ENCODE measurements at places on chromosomes 6 and 20. TPM values are rescaled to one million over a fixed set of nuclear protein-coding genes. Genes with fewer than 3 reads are reported as not detected.

GSTA3 gene
- total RNA-seq, result not detected

DNA sequence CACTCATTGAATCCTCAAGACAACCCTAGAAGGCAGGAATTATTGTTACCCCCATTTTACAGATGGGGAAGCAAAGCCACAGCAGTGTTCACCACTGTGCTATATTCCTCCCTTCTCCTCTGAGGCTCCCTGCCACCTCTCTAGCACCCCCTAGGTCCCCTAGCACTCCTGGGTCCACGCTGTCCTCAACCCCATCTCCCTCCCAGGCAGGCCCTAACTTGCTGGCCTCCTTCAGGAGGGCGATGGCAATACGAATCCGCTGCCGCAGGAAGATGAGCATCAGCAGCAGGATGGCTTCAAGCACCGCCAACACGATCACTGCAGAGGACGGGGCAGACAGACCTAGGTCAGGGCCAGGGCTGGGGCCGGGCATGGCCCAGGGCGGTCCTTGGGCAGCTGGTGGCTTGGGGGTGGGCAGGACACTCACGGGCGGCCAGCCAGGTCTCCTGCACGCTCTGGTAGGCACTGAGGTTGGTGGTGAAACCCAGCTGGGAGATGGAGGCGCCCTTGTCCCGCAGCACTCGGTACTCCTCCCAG, 7.8 kb upstream of the NEU1 start:
- DNase-seq, result no peak

DNA sequence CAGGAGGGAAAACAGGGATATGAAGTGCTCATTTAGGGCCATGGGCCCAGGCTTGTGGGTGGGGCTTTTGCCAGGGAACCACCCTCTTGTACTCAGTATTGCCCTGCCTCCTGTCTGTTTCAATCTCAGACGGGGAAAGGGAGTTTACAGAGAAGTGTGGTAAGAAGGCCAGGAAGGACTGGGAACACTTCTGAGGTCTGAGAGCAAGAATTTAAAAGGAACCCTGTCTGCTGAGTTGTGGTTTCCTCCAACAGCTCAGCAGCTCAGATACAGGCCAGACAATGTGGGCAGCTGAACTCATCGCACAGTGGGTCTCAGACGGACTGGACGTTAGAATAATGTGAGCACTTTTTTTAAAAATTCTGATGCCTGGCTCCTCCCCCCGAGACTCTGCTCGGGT, 354.1 kb upstream of the ARID1B start:
- DNase-seq, result no peak

DNA sequence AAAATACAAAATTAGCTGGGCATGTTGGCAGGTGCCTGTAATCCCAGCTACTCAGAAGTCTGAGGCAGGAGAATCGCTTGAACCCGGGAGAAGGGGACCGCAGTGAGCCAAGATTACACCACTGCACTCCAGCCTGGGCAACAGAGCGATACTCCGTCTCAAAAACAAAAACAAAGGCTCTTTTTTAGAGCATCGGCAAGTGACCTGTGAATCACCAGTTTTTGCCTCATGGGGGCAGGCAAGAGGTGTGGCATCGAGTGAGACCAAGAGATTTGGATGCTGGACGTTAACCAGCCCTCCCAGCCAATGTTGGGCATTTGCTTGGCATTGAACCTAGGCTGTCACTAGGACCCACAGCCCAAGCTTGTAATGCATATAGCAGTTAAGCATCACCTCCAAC, 14.6 kb upstream of the CDK5RAP1 start:
- DNase-seq, result peak; percentile 51

DNA sequence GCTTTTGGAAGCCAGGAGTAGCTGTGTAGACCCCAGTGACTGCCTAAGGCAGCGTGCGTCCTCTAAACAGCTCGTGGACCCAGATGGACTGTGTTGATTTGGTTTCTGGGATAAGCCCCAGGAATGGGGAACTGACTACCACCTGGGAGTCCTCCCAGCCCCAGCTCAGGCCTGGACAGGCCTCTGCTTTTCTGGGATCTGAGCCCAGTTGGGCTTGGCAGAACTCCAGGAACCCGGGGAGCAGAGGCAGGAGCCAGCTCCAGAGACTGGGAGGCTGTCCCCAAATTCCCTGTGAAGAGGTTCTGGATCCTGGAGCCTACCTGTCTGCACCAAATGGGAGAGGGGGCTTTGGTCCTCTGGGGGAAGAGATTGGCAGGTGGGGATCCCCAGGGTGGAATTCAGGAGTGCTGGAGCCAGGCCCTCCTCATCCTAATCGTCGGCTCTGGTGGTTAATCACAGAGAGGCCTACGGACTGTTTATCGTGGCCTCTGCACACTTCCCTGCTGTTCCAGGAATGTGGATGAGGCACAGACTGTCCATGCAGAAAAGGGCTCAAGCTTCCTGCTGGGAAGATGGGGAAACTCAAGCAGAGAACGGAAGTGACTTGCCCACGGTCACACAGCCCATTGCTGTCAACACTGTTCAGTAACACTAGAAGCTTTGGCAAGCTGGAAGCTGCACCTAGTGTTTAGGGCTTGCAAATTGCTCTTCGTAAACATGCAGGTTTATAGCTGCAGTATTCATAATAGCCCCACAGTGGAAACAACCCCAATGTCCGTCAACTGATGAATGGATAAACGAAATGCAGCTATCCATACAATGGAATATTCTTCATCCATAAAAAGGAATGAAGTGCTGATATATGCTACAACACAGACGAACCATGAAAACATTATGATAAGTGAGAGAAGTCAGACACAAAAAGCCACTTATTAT, 100.6 kb downstream of the KCNB1 start:
- peak; percentile 9 for DNase-seq
